Psoas muscle (tissue), 8 donors: ENCODE measurements at places on chromosomes 1 and 21.

GRCh38 chr1:201230676-201231075 is 40.1 kb downstream of the IGFN1 start:
- H3K27ac ChIP-seq, result no peak overlapping the region
- no peaks in the 10 kb centered on the region for H3K4me1 ChIP-seq
- H3K4me3 ChIP-seq, result no peak overlapping the region
- DNase-seq, result no peak
- no peaks in the 10 kb centered on the region for H3K36me3 ChIP-seq
- no peaks in the 10 kb centered on the region for H3K27me3 ChIP-seq

GRCh38 chr21:27793901-27794300 is 827.0 kb upstream of the ADAMTS5 start:
- H3K4me1 ChIP-seq, result no peaks in the 10 kb centered on the region
- no peak overlapping the region for H3K27ac ChIP-seq
- no peak overlapping the region for H3K4me3 ChIP-seq
- H3K27me3 ChIP-seq, result no peaks in the 10 kb centered on the region
- no peaks in the 10 kb centered on the region for H3K36me3 ChIP-seq

DNA sequence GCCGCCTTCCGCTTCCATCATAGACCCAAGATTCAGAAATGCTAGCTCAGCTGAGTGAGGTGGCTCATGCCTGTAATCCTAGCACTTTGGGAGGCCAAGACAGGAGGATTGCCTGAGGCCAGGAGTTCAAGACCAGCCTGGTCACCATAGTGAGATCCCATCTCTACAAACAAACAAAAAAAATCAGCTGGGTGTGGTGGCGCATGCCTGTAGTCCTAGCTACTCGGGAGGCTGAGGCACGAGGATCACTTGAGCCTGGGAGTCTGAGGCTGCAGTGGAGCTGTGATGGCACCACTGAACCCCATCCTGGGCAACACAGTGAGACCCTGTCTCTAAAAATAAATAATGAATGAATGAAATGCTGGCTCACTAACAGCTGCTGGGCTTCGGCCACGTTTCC is 39.7 kb downstream of the TOMM20 start:
- no peak overlapping the region for H3K27ac ChIP-seq
- H3K4me3 ChIP-seq, result no peak overlapping the region
- H3K36me3 ChIP-seq, result no peaks in the 10 kb centered on the region

DNA sequence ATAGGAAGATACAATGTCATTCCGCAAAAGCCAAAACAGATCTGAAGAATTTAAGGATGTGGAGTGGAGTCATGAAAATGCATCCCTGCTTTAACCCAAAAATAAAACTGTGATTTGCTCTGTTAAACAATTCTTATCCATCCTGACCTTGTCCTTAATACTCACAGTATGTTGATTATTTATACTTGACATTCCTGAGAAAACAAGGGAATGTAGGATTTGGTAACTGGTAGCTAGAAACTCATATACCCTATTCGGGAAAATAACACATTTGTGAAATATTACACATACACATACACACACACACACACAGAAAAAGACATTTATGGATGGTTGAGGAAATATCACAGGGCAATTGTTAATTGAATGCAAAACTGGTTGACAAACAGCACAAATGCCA is 80.2 kb downstream of the FMN2 start:
- no peaks in the 10 kb centered on the region for H3K36me3 ChIP-seq
- no peak overlapping the region for H3K4me3 ChIP-seq
- H3K27ac ChIP-seq, result no peak overlapping the region
- H3K4me1 ChIP-seq, result no peaks in the 10 kb centered on the region
- DNase-seq, result no peak

DNA sequence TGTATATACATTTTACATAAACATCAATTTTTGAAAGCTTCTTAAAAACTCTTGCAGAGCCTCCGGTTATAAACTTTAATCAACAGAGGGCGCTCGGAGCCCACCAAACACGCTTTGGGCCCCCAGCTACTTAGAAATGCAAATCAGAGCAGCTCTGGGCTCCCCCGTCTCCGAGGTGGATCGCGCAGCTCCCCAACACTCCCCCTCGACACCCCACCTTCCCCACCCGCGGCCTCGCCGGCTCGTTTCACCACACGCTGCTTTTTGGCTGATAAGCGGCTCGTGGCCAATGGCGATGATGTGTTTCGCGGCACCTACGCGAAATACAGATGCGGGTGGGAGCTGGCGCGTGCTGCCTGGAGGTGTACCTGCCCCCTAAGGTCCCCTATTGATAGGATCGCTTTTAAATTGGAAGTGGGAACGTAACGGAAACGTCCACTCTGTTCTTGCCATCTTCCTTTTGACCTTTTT is 1.7 kb upstream of the KIF26B start:
- no peak overlapping the region for H3K27ac ChIP-seq
- no peaks in the 10 kb centered on the region for H3K36me3 ChIP-seq
- peaks cover 29% of the 10 kb centered on the region for H3K4me1 ChIP-seq
- H3K4me3 ChIP-seq, result peak overlapping the region; percentile 64

GRCh38 chr1:168645721-168646120 is 69.3 kb downstream of the XCL1 start:
- no peak overlapping the region for H3K4me3 ChIP-seq
- H3K4me1 ChIP-seq, result no peaks in the 10 kb centered on the region
- no peaks in the 10 kb centered on the region for H3K27me3 ChIP-seq
- H3K36me3 ChIP-seq, result no peaks in the 10 kb centered on the region
- no peak overlapping the region for H3K27ac ChIP-seq

DNA sequence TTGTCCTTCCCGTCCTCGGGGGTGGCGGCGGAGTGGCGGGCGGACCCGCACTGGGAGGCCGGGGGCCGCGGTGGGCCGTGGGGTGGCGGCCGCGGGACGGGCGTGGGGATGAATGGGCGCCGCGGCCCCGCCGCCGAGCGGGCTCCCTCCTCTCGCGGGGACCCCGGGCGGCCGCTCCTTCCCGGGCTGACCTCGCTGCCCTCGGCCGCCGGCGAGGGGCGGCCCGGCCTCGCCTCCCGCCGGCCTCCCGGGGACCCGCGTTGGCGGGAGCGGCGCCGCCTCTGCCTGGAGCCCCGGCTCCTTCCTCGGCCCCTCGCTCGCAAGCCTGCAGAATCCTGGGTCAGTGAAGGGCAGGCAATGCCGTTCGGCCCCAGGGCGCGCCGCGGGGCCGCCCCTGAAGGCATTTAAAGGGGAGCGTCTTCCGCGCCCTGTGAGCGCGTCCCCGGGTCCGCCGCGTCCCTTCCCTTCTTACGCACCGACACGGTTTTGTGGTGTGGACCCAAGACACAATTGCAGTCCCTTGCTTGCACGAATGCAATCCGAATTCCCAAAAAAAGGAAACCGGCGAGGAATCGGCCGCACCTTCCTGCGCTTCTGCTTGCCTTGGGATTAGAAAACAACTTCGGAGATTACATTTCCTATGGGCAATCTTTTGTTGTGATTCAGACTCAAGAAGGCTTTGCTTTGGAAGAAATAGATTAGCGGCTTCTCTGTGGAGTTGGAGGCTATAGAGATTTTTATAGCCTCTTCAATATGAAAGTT is 776 bp downstream of the ITSN1 start:
- H3K27me3 ChIP-seq, result no peaks in the 10 kb centered on the region
- H3K4me3 ChIP-seq, result peak overlapping the region; percentile 87
- H3K27ac ChIP-seq, result peak overlapping the region; percentile 79
- peak; percentile 60 for DNase-seq

DNA sequence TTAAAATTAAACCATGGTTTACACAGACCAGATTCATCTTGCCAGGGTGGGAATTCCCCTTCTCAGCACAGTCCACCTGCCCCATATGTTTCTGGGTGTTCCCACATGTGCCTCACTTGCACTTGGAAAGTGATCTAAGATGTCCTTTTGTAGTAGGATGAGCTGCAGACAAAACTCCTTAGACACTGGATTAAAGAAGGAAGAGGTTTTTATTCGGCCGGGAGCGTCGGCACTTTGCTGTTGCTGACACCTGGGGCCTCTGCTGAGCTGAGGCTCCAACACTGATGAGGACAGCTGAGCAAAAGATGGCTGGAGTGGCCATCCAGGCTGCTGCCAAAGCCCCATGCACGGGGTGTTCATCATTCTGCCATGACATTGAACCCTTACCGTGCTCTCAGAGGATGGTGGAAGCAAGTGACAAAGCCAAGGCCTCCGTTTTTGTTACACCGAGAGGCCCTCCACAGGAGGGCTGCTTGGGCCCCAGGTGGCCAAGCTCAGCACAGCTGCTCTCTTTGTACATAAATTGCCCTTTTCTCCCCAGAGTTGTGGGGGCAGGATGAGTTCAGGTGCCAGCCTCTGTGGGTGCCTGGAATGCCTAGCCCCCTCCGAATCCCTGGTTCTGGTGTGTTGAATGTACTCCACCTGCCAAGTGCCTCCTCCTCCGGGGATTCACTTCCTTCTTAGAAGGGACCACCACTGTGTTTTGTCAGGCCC is 7.3 kb upstream of the ACOT11 start:
- H3K27ac ChIP-seq, result no peak overlapping the region
- no peaks in the 10 kb centered on the region for H3K36me3 ChIP-seq
- H3K4me3 ChIP-seq, result no peak overlapping the region
- DNase-seq, result no peak

DNA sequence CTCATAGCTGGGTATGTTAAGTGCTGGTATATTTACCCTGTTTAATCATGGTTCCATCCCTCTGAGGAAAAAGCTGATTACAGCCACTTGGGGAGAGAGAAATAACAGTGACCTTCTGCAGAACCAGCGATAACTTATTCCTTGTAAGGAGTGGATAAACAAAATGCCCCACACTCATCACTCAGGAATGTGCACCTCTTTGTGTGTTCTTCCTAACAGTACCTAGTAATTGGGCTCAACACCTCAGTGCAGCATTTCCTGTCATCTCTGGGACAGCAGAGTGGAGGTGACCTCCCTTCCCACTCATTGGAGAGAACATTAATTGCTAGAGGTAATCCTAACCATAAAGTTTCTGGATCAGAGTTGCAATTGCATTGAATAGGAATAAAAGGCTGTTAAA is 112.5 kb upstream of the F3 start:
- no peak overlapping the region for H3K27ac ChIP-seq
- no peaks in the 10 kb centered on the region for H3K36me3 ChIP-seq
- DNase-seq, result no peak
- H3K4me1 ChIP-seq, result no peaks in the 10 kb centered on the region

GRCh38 chr1:66350001-66350547 is 183.9 kb upstream of the SGIP1 start:
- H3K4me1 ChIP-seq, result peaks cover 97% of the 10 kb centered on the region
- no peak for DNase-seq
- peak overlapping the region; percentile 31 for H3K4me3 ChIP-seq
- H3K27me3 ChIP-seq, result no peaks in the 10 kb centered on the region
- H3K36me3 ChIP-seq, result no peaks in the 10 kb centered on the region

- no peak overlapping the region for H3K27ac ChIP-seq
- DNase-seq, result no peak
- H3K4me3 ChIP-seq, result peak overlapping the region; percentile 56
These were observed 4.3 kb downstream of the TCHH start for GRCh38 chr1:152110860-152111514.

DNA sequence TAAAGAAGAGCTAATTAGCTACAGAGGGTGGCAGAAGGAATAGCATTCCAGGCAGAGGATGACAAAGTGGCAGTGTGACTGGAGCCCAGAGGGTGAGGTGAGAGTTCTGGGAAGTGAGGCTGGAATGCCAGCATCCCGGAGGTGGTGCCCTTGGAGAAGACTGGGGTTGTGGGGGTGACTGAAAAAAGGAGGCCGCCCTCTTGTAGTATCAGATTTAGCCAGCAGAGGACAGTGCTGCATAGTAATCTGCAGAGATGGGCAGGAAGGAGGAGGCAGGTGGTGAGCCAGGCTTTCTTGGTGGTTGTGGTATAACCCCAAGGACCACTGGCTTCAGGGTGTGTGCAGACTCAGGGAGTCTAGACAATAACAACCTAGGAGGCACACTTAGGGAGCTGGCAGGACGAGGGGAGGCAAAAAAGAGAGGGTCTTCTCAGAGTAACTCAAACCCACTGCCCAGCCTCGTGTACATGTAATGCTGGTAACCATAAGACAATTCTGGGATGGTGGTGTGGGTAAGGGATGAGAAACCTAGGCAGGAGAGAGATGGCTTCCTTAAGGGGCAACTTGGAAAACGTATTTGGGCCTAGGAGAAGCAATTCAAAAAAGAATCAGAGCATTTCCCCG is 30.5 kb downstream of the MROH7 start:
- H3K27ac ChIP-seq, result no peak overlapping the region
- H3K36me3 ChIP-seq, result peaks cover 39% of the 10 kb centered on the region
- DNase-seq, result no peak

GRCh38 chr1:39729030-39729429 is 9.7 kb upstream of the PPIE start:
- no peaks in the 10 kb centered on the region for H3K36me3 ChIP-seq
- no peak overlapping the region for H3K27ac ChIP-seq
- no peak overlapping the region for H3K4me3 ChIP-seq
- no peak for DNase-seq
- peaks cover 10% of the 10 kb centered on the region for H3K4me1 ChIP-seq

DNA sequence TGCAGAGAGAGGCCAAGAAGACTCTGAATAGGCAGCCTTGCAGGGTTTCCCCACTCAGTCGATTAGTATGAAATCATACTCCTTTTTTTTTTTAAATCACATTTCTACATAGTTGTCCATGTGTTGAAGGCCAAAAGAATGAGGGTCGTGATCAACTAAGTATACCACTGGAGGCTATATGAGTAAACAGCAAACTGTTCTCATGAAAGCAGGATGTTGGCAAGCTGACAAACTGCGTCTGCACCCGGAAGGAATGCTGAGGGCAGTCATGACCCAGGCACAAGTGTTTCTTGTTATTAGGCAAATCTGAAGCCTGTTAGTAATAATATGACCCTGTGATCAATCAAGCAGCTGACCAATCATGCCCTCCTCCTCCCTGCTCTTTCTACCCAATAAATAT is 213.2 kb downstream of the USH2A start:
- H3K4me3 ChIP-seq, result no peak overlapping the region
- H3K27ac ChIP-seq, result no peak overlapping the region
- H3K27me3 ChIP-seq, result no peaks in the 10 kb centered on the region
- H3K36me3 ChIP-seq, result no peaks in the 10 kb centered on the region
- no peaks in the 10 kb centered on the region for H3K4me1 ChIP-seq

DNA sequence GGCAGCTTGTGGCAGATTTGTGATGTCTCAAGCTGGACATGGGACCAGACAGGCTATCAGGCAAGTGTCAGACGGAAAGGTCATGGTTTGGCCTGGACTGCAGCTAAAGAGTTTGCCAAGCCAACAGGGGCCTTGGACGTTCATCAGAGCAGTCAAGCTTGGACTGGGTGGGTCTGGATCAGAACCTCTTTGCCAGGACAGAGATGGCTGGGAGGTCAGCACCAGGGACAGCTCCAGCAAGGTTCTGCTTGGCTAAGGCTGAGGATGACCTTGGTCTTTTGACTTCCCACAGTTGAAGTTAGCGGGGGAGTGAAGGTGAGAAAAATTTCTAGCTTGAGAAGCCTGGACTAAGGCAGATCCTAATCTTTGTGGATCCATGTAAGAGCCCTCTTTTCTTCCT is 68.1 kb downstream of the GRIK3 start:
- no peaks in the 10 kb centered on the region for H3K4me1 ChIP-seq
- H3K27me3 ChIP-seq, result no peaks in the 10 kb centered on the region
- no peaks in the 10 kb centered on the region for H3K36me3 ChIP-seq
- DNase-seq, result no peak
- H3K4me3 ChIP-seq, result no peak overlapping the region
